ENCODE measurements at places on chromosomes 11 and 22.

GRCh38 chr11:121091492-121092152 lies 9.4 kb upstream of the TECTA start:
- DNase-seq = peak; percentile 86

- no peak for DNase-seq
Observed at GRCh38 chr22:48256041-48256739, 1493.7 kb downstream of the TBC1D22A start.

- DNase-seq = no peak
Observed at GRCh38 chr22:27019827-27020226, 362.4 kb downstream of the MIAT start.

- no peak for DNase-seq
Observed at GRCh38 chr11:75163921-75164849, 13.3 kb downstream of the SLCO2B1 start.

DNA sequence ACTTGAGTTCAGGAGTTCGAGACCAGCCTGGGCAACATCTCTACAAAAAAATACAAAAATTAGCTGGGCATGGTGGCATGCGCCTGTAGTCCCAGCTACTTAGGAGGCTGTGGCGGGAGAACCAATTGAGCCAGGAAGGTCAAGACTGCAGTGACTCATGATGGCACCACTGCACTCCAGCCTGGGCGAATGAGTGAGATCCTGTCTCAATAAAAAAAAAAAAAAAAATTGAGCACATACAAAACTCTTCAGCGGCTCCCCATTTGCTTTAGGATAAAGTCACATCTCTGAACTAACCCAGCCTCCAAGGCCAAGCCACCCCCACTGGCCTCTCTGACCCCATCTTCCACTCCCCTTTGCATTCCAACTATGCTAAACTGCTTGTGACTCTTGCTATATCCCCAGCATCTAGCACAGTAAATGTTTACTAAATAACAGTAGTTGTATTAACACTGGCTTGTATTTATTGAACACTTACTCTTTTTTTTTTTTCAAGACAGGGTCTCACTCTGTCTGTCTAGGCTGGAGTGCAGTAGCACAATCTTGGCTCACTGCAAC lies 28.9 kb downstream of the CREB3L1 start:
- no peak for DNase-seq

DNA sequence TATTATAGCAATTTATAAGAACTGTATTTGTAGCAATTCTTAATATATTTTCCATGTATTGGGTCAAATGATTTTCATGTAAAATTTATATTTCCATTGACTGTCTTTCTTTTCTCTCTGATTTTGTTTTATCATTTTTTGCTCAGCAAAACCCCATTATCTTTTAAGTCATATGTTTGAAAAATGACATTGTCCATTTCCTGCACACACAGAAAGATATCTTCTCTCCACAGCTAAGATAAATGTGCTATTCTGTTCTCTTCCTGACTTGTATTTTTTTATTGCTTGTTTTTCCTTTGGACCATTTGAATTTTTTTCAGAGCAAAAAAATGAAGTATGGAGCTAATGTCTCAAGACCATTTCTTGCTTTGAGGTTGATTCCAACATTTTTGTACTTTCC lies 6.3 kb upstream of the LRRC55 start:
- no peak for DNase-seq

DNA sequence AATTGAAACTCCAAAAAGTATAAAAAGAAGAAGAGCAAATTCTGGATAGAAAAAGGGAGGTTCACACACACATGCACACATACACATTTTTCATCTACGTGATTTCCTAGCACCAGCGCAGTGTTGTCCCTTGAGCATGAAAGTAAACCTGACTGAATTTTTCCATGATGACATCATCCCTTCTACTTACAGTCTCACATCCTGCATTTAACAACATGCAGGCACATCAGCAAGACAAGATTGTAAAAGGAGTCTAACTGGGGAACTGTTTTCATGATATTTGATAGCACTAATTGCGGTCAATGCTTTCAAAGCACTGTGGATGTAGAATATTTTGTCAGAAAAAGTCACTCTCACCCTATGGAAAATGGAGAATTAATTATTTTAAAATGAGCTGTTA lies 36.6 kb downstream of the GAS2 start:
- peak; percentile 32 for DNase-seq

DNA sequence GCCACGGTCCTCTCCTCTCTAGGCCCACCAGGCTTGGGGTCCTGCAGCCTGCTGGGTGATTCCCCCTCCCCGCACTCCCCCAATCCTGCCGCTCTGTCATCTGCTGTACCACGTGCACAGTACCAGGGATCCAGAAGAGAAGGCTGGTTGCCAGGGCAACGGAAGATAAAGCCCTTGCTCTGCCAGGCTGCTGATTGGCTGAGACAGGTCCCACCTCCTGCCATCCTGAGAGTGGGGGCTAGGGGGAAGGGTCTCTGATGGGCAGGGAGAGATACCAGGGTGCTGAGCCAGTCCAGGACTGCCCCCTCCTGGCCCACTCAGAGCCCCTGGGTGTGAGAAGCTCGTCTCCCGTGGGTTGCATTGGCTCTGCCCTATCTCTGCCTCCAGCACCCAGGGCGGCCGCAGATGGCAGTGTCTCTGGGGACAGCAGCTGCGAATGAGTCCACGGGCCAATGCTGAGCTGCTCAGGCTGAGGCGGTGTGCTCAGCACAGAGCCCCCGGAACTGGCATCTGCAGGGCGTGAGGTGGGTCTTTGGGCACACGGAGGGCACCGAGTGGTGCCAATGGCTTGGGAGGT lies at the start of gene SMIM45:
TSS of gene SMIM45 (plus strand) at position 253 of the 577 bp plus-strand sequence.
- peak; percentile 85 for DNase-seq

- no peak for DNase-seq
Observed at GRCh38 chr11:116537709-116538108, 235.1 kb downstream of the BUD13 start.

GRCh38 chr22:17130199-17130598 lies 9.0 kb upstream of the TMEM121B start:
- no peak for DNase-seq

DNA sequence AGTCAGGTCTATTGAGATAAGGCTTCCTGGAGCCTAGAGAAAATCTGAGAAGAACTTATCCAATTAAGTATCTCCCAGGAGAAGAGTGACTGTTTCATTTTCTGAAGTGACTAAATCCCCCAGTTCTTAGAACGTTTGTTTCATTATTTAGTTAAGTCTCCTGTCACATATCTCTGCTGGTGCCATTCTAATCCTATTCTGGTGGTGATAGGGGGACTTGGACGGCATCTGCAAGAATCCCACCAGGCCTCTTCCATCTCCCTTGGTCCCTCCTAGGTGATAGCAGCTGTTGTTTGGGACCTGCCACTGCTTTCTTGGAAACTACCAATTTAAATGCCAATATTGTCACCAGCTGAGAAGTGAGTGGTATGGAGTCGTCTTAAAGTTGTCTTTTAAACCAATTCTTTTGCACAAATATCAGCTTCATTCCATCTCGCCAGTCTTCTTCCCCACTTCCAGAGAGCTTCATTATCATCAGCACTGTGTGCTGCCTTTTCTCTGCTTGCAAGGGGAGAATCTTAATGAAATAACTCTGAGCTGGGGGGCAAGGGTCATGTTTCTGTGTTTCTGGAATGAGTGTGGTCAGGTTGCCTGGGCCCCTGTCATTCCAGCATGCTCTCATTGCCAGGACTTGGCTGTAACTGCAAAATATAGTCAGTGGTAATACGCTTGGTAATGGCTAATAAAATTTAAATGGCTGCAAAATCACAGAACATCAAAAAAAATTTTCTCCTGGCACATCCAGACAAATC lies 104.8 kb downstream of the LDLRAD3 start:
- DNase-seq = no peak

GRCh38 chr11:71426413-71426812 lies 21.8 kb downstream of the DHCR7 start:
- no peak for DNase-seq

GRCh38 chr11:133104009-133104744 lies 428.1 kb downstream of the OPCML start:
- no peak for DNase-seq

GRCh38 chr22:46373159-46373558 lies 37.6 kb downstream of the TRMU start:
- DNase-seq = no peak

DNA sequence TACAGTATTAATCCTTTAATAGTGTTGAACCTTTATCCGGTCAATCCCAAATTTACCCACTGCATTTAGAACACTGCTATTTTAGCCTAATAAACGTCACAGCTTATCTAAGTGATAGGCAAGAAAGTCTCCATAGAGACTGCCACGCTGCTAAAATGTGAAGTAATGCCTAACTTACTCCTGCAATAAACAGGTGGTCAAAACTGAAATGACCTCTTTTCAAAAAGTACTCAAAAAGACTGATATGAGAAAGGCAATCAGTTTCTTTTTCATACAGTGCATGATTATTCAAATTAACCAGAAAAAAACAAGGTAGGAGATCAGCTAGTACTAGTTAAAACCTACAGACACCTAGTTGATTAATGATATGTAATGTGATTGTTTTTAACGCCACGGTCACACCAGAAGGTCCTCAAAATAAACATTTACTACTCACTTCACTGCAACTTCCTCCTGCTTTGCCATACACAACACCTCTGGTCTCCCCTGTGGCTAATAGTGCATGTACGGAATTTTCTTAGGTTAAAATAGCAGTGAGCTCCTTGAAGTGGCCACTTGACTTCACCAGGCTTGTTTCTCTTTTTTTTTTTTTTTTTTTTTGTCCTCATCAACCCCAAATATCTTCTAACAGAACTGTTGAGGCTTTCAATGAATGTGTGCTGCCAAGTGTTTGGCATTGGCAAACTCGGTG lies 8.8 kb downstream of the ATP5MG start:
- no peak for DNase-seq

DNA sequence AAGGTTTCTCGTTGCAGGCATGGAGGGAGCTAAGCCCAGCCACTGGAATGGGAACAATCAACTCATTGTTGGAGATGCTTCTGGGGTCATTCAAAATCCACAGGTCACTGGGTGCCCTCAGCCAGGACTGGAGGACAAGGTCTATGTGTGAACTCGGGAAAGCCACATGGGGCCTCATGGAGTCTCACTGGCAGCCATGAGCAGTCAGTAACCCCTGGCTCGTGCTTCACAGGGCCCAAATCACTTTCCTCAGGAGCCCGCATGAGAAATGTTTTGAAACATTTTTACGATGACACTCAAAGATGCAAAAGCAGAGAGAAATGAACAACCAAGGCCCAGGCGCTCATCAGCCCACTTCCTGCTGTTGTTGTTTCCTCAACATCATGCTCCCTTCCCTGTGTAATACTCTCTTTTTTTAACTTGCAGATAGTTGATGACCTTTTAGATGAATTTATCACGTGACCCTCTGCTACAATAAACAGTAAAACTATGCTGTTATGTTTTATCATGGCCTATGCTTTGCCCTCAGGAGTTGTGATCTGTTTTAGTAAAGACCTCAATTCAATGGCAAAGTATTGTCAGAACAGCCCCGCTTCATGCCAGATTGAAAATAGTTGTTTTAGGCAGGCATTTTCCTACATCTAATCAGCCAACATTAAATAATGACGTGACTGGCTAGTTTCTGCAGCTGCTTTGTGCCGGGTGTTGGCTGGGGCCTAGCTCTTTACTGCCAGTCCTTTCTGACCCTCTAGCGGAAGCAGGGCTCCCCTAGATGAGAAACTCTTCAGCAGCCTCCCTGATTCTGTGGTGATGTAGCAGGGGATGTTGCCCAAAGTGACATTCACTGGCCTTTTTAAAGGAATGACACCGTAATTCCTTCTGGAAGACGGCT lies 39.7 kb downstream of the ADAMTS15 start:
- no peak for DNase-seq

DNA sequence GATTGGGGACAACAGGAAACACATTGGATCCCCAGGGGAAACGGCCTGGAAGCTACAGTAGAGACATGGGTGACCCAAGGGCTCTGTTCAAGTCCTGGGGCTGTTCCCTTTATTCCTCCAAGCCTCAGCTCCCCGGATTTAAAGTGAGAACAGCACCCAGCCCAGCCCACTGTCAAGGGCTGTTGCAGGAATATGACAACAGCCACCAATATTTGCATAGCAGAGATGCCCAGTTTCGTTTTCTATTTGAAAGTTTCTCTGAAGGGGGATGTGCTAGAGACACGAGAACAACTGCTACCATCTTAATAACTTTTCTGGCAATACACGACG lies 81.1 kb upstream of the WNT7B start:
- DNase-seq = peak; percentile 82

- no peak for DNase-seq
Observed at GRCh38 chr22:42817556-42817955, 39.5 kb downstream of the ARFGAP3 start.

DNA sequence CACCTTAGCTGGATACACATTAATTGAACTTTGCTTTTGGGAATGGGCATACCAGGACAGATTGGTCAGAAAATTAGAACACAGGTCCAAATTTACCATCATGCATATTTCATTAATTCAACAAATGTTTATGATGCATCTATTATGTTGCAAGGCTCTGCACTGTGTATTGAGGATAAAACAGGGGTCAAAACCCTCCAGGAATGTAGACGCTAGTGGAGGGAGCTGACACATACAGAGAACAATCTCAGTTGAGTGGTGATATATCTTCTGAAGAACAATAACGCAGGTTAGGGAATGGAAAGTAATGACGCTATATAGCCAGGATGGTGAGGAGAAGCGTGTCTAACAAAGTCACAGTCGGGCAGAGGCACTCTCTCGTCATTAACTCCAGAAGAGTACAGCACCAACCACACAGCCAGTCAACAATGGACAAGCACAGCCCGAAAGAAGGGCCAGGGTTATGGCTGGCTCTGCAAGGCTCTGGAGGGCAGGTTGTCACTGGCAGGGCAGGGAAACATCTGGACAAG lies 3.8 kb downstream of the FLI1 start:
- no peak for DNase-seq

DNA sequence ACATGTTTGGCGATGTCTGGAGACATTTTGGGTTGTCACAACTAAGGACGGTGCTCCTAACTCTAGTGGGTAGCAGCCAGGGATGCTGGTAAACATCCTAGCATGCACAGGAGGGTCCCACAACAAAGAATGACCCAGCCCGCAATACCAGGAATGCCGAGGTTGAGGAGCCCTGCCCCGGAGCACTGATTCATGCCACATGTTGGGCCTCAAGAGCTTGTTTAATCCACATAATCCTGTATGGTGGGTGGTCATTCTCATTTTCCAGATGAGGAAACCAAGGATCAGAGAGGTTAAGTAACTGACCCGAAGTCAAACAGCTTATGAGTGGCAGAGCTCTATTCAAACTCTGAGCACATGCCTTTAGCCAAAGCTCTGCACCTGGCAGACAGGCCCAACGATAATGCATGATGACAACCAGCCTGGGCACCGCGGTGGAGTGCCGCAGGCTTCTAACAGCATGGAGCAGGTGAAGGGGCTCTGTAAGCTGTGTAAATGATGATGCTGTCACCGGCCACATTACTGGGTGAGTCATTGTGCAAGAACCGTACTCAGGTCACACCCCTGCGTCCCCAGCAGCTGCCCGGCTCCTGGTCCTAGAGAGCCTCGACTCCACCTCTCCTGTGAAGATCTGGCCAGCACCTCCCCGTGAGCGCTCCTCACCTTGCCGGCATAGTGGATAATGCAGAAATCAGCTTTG lies 58.6 kb downstream of the APOL1 start:
- DNase-seq = no peak
